GM23248 (cell line): ENCODE measurements at places on chromosomes 7 and 10.
A peak's percentile ranks its signal among the peaks of the same experiment; 100 is the strongest.

GRCh38 chr10:15585303-15585715 lies 134.4 kb downstream of the ITGA8 start:
- DNase-seq = peak; percentile 74

DNA sequence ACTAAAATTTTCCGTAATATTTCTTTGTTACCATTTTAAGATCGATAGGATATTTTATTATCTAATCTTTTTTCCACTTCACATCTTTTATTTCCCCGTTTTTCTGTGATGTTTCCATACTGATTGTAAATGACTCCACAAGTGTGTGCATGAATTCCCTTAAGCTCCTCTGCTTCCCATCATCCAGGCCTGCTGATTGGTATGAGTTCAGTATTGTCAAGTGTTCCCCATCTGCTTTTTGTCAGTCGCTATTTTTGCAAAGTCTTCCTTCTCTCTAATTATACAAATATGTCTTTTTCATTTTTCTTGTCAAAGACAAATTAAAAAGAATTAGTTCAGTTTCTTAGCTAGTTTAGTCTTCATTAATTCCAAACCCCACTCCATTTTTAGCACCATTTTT lies 184.7 kb downstream of the EXOC4 start:
- DNase-seq = no peak

- DNase-seq = no peak
These were observed 140.5 kb downstream of the FGFR2 start for GRCh38 chr10:121457729-121458128.

DNA sequence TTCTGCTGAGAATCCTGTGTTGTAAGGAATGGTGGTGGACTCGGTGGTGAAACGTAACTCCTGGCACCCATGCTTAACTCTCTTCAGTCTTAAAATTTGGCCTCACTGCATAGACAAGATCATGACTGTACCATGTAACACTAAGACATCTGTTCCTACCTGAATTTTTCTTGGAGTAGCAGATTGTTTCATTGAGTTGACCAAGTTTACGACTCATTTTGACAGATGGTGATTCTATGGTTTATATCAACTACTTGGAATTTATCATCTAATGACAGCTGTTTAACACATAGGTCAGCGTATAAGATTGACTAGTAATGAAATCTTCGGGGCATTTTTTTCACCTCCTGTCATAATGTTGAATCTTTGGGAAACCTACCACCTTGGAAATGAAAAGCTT lies 184.2 kb downstream of the CELF2 start:
- DNase-seq = no peak

DNA sequence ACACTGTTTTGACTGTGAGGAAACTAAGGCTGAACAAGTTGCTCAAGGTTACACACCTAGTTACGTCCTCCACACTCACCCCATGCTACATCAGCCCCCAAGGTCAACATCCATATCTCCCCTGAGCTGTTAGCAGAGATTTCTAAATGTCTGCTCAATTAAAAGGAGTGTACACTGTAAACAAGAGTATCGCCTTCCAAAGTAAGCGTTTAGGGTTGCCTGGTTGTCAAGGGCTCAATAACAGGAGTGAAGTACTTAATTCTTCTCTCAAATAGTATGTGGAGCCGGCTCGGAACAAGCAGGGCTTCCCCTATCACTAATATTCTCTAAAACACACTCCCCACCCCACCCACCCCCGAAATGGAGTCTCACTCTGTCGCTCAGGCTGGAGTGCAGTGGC lies 412.8 kb upstream of the GALNT17 start:
- no peak for DNase-seq

- peak; percentile 89 for DNase-seq
These were observed 8.5 kb downstream of the C10orf90 start for GRCh38 chr10:126661841-126662515.

DNA sequence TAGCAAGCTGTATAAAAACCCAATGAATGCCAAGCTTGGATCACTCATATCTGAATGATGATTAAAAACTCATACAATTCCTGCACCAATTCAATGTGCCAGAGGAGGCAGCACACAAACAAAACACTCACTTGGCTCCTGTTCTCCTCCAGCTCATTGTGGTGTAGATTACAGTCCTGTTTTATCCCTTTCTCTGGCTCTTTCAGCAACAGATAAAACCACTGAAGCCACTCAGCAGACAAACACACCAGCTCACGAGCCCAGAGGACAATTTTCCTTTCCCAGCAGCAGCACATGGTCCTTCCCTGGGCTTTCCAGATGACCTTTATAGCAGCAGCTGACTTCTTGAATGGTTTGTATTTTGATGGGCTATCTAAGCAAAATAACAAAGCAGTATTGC lies 107.3 kb upstream of the STARD3NL start:
- peak; percentile 39 for DNase-seq

- DNase-seq = no peak
These were observed 260.4 kb downstream of the RELN start for GRCh38 chr7:103729026-103729425.

DNA sequence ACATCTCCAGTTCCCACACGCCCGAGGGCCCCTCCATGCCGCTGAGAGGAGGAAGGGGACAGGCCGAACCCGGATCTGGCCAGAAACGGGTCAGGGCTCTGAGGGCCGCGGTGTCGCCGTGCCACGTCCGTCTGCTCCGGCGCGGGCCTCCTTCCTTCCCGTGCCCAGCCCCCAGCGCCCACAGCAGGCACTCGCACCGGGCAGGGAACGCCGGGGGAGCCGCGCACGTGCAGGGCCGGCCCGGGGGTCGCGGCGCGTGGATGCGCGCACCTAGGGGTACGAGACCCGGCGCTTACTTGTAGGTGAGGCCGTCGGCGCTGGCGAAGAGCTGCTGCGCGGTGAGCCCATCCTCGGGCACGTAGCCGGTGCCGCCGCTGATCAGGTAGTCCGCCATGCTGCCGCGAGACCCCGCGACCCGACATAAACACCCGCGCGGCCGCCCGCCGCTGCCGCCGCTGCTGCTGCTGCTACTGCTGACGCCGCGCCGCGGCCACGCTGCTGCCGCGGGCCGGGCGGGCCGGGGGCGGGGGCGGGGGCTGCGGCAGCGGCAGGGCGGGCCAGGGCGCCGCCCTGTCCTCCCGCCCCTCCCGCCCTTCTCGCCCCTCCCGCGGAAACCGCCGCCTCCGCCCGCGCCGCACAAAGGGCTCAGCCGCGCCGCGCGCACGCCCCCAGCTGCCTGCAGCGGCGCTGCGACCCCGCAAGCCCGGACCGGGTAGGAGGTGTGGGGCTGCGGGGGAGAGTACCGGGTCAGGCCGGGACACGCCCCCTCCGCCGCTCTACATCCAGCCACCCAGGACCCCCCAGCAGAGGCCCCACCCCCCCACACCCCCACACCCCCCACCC lies 4.1 kb downstream of the IMPDH1 start:
- peak; percentile 75 for DNase-seq

DNA sequence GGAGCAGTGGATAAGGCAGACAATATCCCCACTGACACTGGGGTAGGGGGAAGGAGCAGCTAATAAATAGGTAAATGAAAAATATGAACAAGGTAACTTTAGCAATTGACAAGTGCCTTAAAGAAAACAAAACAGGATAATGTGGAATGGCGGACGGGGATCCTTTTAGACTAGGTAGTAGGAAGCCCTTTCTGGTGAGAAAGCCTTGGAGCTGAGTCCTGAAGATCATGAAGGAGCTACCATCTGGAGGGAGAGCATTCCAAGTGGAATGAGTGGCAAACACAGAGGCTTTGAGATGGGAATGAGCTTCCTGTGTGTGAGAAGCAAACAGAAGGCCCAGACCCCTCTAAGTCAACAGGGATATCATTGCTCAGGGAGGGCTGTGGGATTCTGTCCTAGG lies 16.0 kb upstream of the ATXN7L1 start:
- no peak for DNase-seq

DNA sequence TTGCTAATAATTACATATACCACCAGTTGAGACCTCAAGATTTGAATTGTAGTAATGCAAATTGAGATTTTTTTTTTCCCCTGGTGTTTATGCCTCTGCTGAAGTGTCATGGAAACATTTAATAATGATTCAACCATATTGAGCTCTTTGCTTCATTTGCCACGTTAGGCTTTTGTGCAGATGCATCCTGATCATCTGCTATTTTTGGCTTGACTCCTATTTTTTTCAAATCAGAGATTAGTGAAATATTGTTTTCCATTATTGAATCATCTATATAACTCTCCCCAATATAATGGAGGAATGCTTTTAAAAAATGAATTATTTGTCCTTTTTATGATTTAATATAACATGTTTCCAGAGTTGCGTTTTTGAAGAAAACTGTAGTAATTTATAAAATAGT lies 115.1 kb downstream of the SRI start:
- DNase-seq = no peak

GRCh38 chr10:93425861-93426260 lies 56.3 kb downstream of the MYOF start:
- DNase-seq = no peak

- DNase-seq = no peak
These were observed 319.2 kb downstream of the ADARB2 start for GRCh38 chr10:1418031-1418550.

- DNase-seq = no peak
These were observed 546.9 kb upstream of the GALNT17 start for GRCh38 chr7:70585071-70585470.

GRCh38 chr10:98238391-98238790 lies 29.6 kb downstream of the LOXL4 start:
- no peak for DNase-seq

DNA sequence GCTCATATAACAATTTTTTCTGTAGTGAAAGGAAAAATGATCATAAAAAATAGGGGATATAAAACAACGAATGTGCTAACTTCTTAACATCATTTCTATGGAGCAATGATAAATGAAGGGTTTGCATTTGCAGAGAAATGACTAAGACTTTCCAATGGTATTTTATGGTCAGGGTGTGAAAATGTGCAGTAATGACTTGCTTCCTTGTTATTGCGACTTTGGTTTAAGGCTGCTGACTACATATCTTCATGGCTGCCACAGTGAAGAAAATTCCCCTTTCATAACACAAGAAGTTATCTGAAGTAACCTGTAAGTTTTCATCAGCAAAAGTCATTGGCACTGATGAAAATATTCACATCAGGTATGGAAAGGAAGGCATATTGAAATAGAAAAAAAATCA lies 166.1 kb upstream of the NRG3 start:
- no peak for DNase-seq

DNA sequence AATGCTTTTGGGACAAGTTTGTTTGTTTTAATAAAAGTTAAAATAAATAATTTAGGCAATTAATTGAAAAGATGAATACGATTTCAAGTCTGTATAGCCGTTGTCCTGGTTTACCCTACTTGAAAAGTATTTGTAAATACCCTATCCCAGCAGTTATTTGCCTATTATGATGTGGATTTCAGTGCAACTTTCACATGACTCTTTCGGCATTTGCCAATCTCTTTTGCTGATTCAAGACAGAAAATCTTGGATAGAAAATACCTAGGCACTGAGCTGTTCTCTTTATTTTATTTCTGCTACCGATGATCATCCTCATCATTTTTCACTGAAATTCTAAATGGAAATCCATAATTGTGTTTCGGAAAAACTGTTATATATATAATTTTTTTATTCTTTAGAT lies 125.9 kb upstream of the FZD8 start:
- DNase-seq = peak; percentile 56

GRCh38 chr10:112176543-112176942 lies 7.0 kb downstream of the GPAM start:
- no peak for DNase-seq

DNA sequence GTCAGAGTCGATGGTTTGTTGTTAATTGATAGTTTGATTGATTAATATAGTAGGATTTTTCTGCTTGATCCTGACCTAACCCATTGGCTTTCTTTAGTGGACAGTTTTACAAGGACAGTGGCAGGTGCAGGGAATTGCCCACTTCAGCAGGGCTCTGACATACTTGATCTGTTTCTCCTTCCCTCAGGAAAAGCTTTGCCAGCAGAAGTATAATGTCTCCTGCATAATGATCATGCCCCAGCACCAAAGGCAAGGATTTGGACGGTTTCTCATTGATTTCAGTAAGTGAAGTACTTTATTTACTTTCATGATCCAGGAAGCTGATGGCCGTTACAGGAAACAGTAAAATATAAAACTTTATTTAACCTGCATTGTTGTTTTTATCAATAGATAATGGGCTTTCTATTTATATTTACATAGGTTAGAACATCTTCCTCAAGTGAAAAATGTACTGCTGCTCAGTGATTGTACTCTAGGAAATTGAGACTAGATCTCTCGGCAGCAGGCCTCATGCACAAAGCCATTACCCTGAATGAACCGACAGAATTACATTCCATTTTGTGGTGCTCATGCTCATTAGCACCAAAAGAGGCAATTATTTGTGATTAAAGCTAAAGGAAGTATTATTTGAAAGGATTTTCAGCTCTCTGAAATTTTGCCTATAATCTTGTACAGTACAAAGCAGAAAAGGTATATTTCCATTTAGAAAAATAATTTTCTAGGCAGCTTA lies 122.5 kb upstream of the SAMD8 start:
- peak; percentile 25 for DNase-seq

DNA sequence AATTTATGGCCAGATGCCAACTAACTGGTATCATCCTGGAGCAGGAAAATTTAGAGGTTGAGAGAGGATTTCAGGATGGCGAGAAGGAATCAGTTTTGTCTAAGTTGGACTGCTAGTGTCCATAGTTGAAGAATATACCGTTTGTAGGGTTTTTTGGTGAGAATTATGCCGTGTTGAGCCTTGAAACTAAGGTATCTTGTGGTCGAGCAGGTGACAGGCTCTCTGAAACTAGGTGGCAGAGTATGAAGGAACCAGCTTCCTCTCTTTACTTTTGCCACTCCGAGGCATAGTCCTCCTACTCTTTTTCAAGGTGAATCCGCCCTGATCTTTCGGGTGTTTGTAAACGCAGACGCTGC lies 9.7 kb downstream of the MDFIC start:
- DNase-seq = no peak

DNA sequence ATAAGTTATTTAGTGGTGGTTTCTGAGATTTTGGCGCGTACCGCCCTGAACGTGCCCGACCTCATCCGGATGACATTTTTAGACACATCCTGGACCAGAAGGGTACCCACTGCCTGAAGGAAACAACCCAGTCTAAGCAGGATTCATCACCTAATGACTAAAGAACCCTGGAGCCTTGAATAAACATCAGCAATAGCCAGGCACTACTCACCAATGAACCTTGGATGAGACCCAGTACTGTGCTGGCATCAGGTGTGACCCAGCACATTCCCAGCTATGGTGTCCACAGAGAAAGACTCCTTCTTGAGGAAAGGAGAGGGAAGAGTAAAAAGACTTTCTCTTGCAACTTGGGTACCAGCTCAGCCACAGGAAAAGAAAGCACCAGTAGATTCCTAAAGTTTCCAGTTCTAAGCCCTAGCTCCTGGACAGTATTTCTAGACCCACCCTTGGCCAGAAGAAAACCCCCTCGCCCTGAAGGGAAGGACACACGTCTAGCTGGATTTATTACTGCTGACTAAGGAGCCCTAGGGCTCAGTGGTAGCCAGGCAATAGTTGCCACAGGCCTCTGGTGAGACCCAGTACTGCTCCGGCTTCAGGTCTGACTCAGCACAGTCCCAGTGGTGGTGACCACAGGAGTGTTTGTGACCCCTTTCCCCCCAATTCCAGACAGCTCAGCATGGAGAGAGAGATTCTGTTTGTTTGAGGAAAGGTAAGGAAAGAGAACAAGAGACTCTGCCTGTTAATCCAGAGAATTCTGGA lies 32.5 kb downstream of the ZNF277 start:
- peak; percentile 54 for DNase-seq
